ENCODE measurements at places on chromosomes 16 and 17.
A peak's percentile ranks its signal among the peaks of the same experiment; 100 is the strongest.

GRCh38 chr16:2384426-2384825 lies 43.9 kb upstream of the ABCA3 start:
- no peak for DNase-seq

- peak; percentile 69 for DNase-seq
Measured at GRCh38 chr17:76278952-76279741, 14.0 kb downstream of the UBALD2 start.

DNA sequence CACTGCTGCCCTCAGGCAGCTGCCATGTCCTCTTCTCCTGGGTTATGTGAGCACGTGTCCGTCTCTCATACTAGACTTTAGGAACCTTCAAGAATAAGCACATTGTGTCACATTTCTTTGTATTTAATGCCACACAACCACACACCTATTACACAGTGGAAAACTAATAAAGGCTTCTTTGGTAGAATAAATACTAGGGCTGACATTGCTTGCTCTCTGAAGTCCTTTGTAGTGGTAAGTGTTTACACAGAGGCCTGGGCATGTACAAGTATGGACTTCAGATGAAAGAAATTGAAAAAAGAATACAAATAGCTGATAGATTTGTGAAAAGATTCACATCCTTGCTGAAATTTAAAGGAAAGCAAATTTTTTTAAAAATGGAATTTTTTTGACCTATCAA lies 188.1 kb upstream of the CCL2 start:
- DNase-seq = no peak

DNA sequence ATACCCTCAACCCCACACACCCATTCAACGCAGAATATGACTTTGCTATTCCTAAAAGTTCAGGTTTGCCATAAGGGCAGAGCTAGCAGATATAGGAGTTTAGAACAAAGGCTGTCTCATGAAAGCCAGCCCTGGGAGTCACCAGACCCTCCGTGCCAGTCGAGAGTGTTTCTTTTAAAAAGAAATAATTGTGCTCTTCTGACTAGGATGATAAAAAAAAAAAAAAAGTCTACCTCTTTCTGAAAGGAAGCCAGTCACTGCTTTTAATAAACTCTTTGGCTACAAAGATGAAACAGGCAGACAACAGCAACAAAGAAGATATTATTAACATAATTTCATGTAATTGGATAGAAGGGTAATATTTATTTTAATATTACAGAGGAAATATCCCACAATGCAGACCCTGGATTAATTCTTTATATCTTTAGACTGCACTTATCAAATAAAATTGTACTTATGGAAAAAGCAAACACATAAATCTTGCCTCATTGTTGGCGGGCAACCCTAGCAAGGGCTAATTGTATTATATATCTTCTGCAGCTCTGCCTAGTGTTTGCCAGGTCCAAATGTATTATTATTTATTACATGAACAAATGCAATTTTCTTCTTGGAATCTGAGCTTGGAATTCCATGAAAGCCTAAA lies 277.5 kb upstream of the DYNLRB2 start:
- DNase-seq = no peak

- DNase-seq = no peak
Measured at GRCh38 chr17:3890082-3890877, 2.6 kb downstream of the CAMKK1 start.

DNA sequence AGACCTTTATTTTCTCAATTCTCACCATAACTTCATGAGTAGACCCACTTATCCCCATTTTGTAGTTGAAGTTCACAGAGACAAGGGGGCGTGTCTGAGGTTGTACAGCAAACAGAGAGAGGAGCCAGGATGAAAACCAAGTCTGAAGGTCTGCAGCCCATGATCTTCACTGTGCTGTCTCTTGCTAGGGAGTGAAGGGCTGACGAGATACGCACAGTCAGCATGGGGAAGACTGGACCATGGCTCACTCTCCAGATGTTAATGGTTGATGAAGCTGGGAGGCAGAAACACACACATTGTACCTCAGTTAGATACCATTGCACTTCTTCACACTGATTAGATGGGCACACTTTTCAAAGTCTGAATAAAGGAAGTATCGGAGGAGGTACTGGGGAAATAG lies 5.8 kb upstream of the MT4 start:
- no peak for DNase-seq

Measured in NK-92 treated with Interleukin-12 subunit alpha and Interleukin-12 subunit beta, amount 100 ng/mL, for 24 hours (cell line).